SK-N-MC (cell line): ENCODE measurements at places on chromosomes 5 and 9.

DNA sequence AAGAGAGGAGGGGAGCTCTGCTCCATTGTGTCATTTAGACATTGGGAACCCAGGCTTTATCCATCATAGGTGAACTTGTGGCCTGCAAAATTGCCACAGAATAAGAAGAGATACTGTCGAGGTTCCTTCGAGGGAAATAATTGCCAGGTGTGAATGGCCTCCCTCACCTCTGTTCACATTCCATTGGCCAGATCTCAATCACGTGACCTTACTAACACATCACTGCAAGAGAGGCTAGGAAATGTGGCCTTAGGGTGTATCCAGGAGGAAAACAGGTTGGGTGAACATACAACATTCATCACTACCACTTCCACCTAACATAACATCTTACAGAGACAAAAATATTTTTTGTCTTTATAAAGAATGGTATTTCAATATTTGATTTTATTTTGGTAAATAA is 182.1 kb downstream of the FBXL7 start:
- DNase-seq = no peak

DNA sequence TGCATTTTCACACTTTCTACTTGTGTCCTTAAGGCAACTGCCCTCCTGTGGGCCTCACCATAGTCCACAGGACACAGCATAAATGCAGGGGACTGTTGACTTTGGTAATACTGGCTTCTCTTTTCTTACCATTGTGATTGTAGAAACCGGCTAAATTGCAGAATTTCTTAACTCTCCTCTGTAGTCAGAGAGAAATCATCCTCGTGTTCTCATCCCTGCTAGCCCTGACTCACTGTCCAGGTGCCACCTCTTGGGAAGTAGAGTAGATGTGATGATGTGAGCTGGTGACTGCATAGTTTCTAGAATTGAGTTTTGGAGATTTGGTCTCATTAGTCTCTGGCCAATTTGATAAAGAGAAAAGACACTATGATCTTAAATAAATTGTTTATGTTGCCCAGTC is 5.5 kb downstream of the PHF24 start:
- no peak for DNase-seq

DNA sequence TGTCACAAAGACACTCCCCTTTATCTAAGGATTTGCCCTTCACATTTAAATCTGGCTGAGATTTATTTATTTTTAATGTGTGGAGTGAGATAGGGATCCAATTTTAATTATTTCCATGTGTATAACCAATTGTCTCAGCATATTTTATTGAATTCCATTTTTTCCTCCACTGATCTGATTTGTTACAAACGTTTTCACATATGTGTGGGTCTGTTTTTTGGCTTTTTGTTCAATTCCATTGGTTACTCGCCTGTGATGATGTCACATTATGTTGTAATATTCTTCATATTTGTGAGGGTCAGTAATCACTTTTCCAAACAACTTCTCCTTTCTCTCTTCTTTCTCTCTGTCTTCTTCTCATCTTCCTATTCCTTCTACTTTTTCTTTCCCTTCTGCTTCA is 278.3 kb upstream of the RFX3 start:
- DNase-seq = no peak

DNA sequence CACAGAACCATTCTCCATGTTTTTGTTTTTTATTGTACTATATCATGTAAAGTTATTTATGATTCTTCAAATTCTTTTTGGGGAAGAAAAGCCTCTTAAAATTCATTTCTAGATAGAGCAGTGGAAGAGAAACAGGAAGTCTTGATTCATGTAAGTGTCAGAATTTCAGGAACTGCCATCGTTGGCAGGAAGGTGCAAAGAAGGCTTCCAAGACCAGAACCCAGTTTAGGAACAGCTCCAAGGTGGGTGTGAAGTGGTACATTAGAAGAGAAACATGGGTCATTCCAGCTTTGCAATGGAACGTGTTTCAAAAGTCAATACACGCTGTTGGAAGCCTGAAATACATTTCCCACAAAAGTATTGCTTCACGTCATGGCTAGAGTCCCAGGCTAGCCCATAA is 14.8 kb downstream of the SAXO1 start:
- DNase-seq = no peak

DNA sequence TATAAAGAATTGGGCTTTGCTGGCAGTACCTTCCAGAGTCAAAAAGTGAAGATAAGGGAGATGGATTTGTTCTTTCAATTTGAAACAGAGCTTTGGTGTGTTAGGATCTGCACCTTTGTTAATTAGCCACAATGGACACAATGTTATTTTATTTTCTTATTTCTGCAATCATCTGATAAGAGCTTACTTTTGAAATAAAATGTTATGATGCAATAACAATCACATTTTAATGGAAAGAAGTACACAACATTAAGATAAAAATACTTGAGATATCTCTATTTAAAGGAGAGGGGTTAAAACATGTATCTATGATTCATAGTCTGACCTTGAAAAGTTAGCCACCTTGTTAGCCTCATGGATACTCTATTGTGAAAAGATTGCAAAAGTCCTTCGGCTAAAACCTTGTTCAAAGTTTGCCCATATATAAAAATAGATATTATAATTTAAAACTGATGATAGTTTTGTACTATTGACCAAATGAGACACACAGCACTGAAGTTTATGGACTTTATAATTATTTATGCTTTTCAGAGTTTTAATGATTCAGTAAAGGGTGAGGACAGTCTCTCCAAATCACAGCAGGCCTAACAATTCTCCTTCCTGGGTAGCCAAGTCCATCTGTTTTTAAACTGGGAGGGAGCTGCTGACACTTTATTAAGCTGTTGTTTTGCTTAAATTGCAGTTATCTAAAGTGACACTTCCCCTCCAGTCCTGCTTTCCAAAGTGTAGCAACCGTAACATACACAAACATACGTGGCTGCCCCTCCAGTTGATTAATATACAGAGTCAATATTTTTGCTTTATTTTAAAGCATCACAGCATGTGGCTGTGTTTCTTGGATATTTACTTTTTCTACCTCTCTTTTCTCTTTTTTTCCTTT is 47.6 kb upstream of the DAP start:
- no peak for DNase-seq

- DNase-seq = no peak
These were observed 51.2 kb downstream of the NIM1K start for GRCh38 chr5:43243270-43243669.

DNA sequence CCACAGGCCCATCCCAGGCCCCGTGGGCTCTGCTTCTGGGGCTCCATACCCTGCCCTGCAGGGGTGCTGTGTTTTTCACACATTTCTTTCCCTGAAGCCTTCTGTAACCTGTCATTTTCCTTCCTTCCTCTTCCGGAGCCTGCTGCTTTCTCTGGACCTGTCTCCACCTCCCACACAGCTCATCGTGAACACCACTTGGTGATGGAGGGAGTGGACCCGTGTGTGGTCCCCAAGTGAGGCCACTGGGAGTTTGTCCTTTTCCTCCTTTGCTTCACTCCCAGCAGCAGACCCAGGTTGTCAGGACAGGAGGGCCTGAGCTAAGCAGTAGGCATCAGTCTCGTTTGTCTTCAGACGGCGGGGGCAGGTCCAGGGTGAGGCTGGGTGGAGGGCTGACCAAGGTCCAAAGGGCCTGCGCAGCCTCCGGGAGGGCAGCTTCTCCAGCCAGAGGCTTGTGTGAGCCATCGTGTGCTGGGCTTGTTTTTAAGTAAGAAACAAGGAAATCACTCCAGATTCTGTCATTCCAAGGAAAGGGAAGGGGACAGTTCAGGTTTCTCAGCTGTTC is 5.8 kb upstream of the POMT1 start:
- no peak for DNase-seq

- no peak for DNase-seq
These were observed 17.3 kb upstream of the TNIP1 start for GRCh38 chr5:151097820-151098767.

DNA sequence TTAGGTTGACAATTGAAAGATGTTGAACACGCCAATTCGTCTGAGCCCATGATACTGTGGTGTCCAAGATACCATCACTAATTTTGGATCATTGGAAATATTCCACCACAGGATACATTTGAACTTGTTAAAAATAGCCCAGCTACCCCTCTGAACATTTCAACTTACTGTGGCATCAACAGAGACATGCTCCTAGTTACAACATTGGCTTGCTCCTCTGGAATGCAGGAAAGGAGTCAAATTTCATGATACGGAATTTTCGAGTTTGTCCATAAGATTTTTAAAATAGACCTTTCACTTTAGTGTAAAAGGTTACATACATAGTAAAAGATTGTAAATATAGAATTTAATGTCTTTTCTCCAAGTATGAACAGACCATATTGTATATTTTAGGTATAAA is 12.8 kb downstream of the SEMA5A start:
- no peak for DNase-seq

GRCh38 chr9:114538241-114538640 is 33.0 kb upstream of the WHRN start:
- DNase-seq = no peak

- no peak for DNase-seq
These were observed 412.1 kb upstream of the CDH10 start for GRCh38 chr5:25056836-25057235.

- no peak for DNase-seq
These were observed 990.4 kb downstream of the EFNA5 start for GRCh38 chr5:106680330-106680729.

DNA sequence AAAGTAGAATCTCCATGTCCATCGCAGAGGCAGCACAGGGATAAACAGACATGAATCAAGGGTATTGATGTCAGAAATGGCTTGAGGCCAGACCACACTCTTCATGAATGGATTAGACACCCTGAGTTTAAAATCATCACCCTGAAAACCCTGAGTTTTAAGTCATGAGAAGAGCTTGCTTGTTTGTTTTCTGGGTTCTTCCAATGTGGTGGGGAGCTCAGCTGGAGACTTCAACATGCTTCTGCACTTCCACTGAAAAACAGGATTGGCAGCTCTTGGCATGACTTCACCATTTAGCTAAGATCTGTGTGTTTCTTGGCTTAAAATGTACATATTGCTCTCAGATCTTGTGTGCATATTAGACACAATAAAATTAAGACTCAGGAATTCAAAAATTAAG is 9.8 kb downstream of the GCNT4 start:
- DNase-seq = no peak

GRCh38 chr9:90659650-90660364 is 17.2 kb upstream of the DIRAS2 start:
- DNase-seq = no peak

DNA sequence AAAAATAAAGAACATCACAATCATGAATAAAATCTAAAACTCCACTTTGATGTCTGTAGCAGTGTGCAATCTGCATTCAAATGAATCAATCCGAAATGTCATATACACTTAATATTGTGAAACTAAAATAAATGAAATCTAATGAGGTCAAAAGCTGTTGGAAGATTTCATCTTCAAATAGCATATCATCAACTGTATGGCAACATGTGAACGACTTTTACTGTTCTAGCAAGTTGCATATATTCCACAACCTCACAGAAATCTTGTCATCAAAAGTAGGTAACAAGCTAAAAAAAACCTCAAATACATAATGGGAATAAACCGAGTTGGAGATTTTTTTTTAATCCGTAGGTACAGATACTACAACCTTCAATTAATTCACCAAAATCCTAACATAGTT is 1.2 kb downstream of the PTBP3 start:
- DNase-seq = no peak

DNA sequence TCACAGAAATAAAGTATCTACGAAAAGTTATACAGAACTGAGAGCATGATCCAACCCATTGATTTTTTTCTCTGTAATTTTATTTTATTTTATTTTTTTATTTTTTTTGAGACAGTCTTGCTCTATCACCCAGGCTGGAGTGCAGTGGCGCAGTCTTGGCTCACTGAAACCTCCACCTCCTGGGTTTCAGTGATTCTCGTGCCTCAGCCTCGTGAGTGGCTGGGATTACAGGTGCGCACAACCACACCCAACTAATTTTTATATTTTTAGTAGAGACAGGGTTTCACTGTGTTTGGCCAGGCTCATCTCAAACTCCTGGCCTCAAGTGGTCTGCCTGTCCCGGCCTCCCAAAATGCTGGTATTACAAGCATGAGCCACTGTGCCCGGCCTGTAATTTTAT is 107.3 kb downstream of the VPS13A start:
- no peak for DNase-seq

- no peak for DNase-seq
These were observed 129.0 kb downstream of the PIK3R1 start for GRCh38 chr5:68344447-68345111.

DNA sequence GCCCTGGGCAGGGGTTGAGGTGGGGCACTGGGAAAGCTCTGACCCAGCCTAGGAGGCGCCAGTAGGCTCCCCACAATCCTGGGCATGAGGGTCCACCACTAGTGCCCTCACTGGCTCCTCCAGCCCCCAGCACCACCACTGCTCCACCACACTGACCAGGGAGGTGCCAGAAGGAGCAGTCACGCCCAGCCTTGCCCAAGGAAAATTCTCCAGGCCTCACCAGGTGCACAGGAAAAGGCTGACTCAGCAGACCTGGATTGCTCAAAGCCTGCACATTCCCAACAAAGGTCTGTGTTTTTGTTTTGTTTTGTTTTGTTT is 62.9 kb downstream of the ZNF354C start:
- no peak for DNase-seq

DNA sequence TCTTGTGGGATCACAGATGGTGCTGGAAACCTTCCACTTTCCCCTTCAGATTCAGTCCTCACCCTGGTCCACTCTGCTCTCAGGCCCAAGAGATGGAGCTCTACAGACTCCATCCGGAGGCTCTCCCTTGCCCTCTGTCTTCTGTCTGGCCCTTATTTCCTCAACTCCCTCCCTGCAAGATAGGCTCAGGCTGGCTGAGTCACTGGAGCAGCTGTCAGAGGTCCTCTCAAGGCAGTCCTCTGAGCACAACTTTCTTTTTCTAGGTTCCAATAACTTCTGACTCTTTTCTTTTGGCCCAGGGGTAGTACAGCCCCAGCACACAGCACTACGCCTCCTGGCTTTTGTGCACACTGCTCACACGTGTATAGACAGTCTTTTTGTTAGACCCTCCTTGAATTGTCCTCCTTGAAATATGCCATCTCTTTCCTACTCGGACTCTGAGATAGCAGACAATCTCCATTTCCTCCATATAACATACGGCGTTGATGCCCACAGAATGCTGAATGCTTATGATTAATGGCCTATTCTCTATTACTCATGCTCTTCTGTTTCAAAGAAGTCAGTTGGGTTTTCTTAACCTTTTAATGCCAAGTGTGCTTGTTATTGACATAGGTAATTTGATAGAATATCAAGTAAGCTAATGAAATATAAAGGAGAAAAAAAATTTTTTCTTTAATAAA is 193.1 kb downstream of the SLC12A2 start:
- no peak for DNase-seq

GRCh38 chr5:127011153-127011552 is 19.2 kb downstream of the MARCHF3 start:
- no peak for DNase-seq

DNA sequence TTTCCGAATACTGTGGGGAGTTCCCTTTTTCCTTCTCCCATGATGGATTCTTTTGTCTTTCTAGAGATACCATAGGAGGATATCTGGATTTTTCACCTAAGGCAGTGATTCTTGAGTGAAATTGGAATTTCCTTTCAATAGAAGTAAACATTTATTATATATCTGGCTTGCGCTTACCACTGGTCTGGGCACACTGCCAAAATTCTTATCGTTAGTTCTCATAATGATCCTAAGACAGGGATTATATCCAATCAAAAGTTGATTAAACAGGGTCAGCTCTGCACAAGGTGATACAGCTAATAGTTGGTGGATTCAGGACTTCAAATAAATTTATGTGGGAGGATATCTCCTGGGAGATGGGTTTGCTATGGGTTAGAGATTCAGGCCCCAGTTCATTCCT is 9.6 kb downstream of the TLE4 start:
- DNase-seq = no peak
